Activated naive CD4-positive, alpha-beta T cell (primary cell): ENCODE measurements at places on chromosomes 1 and 21.

GRCh38 chr1:31503570-31503969 is 72.7 kb upstream of the TINAGL1 start:
- no peak for DNase-seq

- DNase-seq, result no peak
These were observed 2.0 kb downstream of the MTX1 start for GRCh38 chr1:155210314-155211104.

GRCh38 chr1:209648346-209648745 is 3.9 kb downstream of the LAMB3 start:
- no peak for DNase-seq

GRCh38 chr1:228989992-228990827 is 254.9 kb downstream of the RHOU start:
- no peak for DNase-seq

GRCh38 chr1:186179231-186179630 is 195.8 kb downstream of the TPR start:
- no peak for DNase-seq

DNA sequence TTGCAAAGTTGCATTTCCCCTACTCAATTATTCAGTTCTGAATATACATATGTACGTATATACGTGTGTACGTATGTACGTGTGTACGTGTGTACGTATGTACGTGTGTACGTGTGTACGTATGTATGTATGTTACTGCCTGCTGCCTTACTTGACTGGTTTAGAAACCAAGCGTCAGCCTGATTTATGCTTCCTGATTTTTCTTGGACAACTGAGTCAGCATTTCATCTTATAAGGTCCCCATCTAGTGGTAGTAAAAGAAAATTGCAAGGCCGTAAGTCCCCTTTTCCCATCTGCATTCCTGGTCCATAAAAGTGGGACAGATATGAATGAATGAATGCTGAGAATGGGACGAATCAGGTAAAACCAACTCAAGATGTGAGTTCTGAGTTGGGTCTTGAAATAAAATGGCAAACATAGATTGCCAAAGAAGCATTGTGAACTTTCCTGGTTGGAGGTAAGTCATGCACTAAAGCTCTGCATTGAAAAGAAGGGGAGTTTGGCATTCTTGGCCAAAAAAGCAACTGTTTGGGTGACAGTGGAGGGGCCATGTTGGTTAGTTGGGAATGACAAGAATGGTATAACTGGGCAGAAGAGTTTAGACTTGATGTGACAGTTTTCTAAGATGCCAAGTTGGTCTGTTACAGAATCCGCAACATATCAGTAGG is 76.4 kb upstream of the DNAH14 start:
- DNase-seq, result no peak

DNA sequence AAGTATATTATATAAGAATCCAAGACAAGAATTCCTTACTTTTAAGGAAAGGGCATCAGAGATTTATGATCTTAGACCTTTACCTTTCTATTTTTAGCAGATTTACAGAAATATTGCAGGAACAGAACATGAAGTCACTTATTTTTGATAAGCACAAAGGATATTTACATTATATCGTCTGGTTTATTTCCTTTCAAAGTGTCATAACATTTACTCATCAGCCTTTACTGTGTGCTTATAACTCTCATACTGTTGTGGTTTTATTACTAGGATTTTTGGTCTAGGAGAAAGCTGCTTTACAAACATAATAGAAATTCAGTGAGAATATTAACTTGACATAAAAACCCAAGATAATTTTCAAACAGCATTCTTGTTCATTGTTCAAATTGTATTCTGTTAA is 47.6 kb downstream of the APP start:
- no peak for DNase-seq

DNA sequence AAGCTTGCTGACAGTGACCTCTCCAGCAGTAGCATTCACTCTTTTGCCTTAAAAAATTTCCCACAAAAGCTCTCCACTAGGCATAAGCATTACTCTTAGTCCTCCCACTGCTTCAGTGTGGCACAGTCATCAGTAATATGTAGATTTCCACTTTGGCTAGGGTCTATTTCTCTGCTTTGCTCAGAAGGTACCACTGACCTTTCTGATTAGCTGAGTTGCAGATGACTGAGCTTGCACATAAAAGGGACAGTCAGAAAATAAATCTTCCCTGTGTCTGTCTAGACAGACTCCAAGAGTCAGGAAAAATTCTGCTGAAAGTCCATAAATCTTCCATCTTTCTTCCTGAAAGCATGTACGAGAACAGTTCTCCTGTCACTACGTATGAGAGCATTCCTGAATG is 56.6 kb upstream of the APP start:
- no peak for DNase-seq

- no peak for DNase-seq
These were observed 75.3 kb downstream of the C1orf21 start for GRCh38 chr1:184462155-184462554.

GRCh38 chr21:42200906-42201614 is 17.9 kb upstream of the ABCG1 start:
- no peak for DNase-seq

DNA sequence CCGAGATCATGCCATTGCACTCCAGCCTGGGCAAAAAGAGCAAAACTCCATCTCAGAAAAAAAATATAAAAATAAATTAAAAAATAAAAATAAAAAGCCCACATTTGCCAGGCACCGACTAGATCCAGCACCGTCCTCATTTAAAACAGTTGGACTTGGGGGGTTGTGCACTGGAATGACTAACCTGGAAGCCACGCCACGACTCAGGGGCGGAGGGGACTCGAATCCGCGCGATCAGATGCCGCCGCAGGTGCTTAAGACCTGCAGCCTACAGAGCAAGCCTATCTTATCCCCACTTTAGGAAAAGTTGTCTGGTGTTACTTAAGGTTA is 38.5 kb downstream of the ZBTB8OS start:
- DNase-seq, result no peak

GRCh38 chr21:26783466-26784195 is 61.6 kb downstream of the ADAMTS1 start:
- DNase-seq, result no peak

GRCh38 chr1:107748531-107748930 is 216.4 kb downstream of the VAV3 start:
- DNase-seq, result no peak

GRCh38 chr1:185834371-185834905 is 100.2 kb downstream of the HMCN1 start:
- no peak for DNase-seq

GRCh38 chr1:160657250-160657781 is 10.5 kb upstream of the SLAMF1 start:
- DNase-seq, result no peak
